ENCODE measurements at places on chromosomes 13 and 19.

GRCh38 chr19:7778081-7778480 lies 15.0 kb downstream of the CLEC4M start:
- no peak for DNase-seq

DNA sequence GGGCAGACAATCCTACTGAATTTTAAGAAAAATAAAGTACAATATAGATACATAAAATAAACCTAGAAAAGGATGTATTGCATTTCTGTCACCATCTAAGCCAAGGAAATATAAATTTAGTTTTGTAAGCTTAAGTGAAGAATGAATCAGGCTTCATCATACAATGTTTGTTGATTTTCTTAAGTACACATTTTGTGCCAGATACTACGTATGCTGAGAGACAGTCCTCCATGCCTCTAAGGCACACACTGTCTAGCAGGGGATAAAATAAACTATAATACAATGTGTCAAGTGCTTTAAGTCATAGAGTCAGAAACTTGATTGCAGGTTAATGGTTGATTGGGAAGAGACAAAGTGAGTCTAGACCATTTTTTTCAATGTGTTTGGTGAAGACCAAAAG lies 465.7 kb downstream of the TBC1D4 start:
- no peak for DNase-seq

GRCh38 chr19:34576292-34576691 lies 94.7 kb downstream of the WTIP start:
- no peak for DNase-seq

GRCh38 chr13:25088562-25089221 lies 7.2 kb upstream of the PABPC3 start:
- DNase-seq, result no peak

- DNase-seq, result no peak
Observed at GRCh38 chr13:72041165-72041564, 174.2 kb upstream of the DACH1 start.

DNA sequence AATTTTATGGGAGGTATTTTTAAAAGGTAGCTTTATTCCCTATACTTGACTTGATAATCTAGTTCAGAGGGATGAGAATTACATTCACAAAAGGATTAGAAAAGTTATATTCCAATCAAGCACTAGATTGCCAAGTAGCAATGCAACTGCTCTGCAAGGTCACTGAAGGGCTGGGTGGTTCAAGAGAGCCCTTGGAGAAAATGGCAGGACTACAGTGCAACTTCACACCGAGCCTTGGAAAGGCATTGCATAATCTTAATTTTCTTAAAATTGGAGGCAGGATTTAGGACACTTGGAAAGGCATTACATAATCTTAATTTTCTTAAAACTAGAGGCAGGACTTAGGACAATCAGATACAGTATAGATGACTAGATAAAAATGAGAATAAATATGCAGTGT lies 315.9 kb downstream of the DCT start:
- no peak for DNase-seq

DNA sequence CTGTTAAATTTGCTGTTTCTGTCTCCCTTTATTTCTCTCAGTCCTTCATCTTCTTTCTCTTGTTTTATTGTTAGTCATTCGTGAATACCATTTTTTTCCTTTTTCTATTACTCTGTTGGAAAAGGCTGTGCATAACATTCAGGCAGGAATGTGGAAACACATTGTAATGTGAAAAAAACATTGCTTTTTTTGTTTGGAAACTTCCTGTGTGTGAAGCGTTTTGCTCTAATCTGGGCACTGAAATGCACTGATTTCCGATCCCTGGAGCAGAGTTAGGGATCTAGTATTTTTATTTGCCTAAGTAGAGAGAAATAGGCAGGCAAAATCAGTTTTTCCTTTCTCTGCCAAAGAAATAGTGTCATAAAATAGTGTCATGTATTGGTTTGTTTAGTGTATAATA lies 155.5 kb downstream of the PCCA start:
- no peak for DNase-seq

GRCh38 chr13:114010401-114011101 lies 36.7 kb upstream of the C13orf46 start:
- no peak for DNase-seq

DNA sequence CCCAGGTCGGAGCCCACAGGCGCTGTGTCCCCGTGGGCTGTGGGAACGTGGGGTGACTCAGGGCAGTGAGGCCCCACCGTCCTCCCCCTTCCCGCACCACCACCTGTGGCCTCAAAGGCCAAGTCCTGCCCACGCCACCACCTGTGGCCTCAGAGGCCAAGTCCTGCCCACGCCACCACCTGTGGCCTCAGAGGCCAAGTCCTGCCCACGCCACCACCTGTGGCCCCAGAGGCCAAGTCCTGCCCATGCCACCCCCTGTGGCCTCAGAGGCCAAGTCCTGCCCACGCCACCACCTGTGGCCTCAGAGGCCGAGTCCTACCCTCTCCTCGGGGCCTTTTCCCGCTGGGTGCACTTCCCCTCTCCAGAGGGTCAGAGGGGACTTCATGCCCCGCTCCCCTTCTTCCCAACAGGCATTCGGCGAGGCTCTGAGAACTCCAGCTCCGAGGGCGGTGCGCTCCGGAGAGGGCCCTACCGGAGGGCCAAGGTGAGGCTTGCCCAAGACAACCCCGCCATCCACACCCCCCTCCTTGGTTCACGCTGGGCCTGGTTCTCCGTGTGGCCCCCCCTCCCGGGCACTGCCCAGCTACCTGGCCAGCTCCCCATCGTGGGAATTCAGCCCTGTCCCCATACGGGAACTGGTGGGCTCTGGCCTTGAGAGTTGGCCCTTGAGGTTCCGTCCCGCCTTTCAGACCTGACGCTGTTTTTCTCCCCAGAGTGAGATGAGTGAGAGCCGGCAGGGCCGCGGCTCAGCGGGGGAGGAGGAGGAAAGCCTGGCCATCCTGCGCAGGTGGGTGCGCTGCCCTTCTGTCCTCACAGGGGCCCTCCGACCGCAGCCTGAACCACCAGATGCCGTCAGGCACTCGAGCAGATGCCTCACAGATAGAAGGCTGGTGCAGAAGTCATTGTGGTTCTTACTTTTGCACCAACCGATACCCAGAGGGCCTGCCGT lies 27.4 kb upstream of the F7 start:
- no peak for DNase-seq
